ENCODE measurements at places on chromosomes 2 and 18.

- no peak for DNase-seq
Observed at GRCh38 chr2:67039517-67040103, 357.5 kb upstream of the ETAA1 start.

DNA sequence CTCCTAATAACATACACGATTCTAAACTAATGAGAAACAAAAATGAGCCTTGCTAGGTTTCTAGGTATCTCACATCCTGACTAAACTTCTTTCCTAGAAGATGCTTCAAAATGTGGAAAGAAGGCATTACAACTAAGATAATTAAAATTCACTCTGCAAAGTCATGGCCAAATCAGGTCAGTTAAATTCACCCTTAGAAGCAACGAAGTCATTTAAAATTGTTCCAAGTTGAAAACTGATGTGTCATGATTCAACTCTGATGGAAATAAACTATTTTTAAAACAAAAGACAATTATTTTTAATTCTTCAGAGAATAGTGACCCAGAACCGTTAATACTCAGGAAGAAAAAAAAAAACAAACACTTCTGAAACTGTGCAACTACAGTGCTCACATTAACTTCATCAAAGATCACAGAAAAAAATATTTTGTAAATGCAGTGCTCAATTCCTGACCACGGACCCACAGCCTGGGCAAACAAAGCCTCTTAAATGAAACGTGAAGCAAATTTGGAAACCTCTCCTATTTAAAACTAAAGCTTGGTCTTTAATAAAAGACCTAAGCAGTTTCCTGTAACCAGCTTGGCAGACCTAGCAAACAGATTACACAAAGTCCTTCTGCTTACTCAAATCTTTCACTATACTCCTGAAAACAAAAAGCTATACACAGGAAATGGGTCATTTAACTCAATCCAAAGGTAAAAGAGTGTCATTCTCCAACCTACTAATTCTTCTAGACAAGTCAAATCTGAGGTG is 39.0 kb downstream of the CHN1 start:
- DNase-seq = no peak

- DNase-seq = no peak
Observed at GRCh38 chr2:147416099-147416498, 428.7 kb upstream of the ACVR2A start.

DNA sequence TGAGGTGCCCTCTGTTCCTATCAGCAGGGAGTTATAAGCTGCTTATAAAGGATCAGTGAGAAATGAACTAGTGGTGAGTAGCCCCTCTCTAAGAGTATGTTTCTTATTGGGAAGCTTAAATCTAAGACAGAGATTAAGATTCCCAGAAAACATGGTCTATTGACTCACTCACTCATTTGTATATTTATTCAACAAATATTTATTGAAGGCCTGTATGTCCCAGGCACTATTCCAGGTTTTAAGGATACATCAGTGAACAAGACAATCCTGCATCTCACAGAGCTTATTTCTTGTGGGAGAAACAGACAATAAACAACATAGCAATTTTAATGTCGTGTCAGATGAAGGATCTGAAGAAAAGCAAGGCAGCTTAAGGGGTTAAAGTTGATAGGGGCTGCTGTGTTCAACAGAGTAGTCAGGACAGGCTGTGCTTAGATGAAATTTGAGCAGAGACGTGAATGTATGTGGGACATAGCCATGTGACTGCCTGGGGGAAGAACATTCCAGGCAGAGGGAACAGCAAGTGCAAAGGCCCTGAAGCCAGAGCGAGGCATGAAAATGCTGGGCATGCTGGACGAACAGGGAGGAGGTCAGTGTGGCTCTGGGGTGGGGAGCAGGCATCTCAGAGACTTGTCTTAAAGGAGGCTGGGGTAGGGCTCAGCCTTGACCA is 14.8 kb upstream of the PSD4 start:
- DNase-seq = no peak

- DNase-seq = no peak
Observed at GRCh38 chr18:75959150-75959549, 531.6 kb upstream of the SMIM21 start.

GRCh38 chr2:100703739-100704138 is 116.2 kb upstream of the NPAS2 start:
- no peak for DNase-seq

DNA sequence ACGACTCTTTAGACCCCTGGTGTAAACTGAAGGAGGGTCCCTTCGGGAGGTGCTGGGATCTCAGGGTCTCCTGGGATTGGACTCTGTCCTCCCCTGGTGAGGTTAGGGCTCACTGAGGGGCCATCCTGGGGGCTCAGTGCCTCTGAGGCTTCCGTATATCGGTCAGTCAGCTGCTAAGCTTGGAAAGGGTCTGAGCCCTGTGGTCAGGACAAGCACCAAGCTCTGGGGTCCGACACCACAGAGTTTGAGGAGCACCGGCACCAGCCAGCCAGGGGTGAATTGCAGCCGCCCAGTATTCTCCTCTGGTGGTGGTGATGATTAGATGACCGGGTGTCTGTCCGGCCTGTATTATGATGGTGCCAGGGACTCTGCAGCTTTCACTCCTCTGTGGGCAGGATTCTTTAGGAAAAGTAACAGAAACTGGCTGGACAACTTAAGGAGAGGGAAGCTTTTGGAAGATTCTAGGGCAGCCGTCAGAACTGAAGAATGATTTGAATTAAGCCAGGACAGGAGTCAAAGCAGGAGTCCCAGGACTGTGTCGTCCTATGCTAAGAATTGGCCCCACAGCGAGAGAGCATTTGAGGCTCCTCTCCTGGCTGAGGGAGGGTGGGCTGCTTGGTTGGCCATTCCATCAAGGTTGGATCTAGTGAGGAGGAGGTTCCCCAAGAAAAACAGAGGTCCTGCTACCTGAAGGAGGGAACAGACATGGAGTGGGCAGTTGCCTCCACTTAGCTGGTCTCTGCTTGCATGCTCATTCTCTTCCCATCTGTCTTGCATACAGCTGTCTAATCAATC is 158.6 kb upstream of the HS6ST1 start:
- DNase-seq = no peak

GRCh38 chr2:37091873-37092272 is 7.6 kb downstream of the GPATCH11 start:
- DNase-seq = no peak

DNA sequence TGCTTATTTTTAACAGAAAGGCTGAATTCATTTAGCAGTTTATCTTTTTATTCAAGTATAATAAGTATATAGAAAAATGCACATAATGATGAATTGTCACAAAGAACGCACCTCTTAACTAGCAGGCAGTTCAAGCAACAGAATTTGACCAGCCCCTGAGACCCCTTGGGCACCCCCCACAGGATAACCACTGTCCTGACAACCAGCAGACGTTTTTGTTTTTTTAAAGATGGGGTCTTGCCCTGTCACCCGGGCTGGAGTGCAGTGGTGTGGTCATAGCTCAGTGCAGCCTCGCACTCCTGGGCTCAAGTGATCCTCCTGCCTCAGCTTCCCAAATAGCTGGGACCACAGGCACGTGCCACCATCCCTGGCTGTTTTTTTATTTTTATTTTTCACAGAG is 14.0 kb downstream of the PRELID3A start:
- DNase-seq = no peak

DNA sequence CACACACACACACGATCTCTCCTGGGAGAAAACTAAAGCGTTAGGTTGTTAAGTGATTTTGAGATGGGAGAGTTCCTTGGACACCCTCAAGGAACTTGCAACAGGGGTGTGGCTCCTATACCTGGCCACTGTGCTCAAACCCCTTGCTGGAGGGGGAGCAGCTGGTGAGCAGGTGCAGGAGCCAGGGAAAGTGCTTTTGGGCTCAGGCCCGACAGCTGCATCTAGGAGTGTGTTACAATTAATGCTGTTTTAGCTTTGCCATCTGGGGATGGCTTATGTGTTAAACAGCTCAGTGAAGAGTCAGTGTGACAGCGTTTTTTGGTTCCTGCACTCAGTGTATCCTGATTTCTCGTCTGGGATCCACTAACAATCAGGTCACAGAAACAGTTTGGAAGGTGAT is 510.8 kb downstream of the TRIB2 start:
- no peak for DNase-seq

- DNase-seq = no peak
Observed at GRCh38 chr2:155866477-155866876, 466.0 kb downstream of the NR4A2 start.

DNA sequence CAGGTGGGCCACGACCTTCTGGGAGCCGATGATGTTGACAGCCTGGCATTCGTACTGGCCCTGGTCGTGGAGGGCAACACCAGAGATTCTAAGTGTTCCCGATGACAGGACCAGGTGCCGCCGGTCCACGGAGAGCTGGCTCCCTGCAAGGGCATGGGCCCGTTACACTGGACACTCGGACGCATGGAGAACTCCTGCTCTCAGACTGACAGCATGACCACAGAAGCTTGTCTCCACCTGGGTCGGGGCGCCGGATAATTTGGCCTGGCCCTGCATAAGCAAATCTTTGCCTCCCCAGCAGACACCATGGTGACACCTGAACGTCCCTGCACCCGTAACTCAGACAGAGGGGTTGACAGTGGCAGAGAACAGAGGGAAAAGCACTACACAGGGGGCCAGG is 80.7 kb downstream of the PXDN start:
- no peak for DNase-seq

DNA sequence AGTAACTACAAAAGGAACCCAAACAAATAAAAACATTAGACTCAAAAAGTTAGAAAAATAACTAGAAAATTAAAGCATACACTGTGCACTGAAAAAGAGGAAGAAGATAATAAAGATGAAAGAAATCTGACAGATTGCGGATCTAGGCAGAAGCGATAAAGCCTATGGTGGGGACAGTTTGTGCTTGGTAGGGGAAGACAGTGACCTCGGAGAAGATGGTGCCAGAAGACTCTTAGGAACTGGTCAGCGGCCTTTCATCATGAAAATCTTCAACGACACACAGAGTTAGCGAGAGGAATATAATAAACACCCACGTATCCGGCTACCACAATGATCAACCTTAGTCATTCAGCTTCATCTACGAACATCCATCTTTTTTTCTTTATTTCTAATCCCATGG is 180.5 kb downstream of the HDAC4 start:
- DNase-seq = no peak

GRCh38 chr2:132581991-132582738 is 87.8 kb downstream of the LYPD1 start:
- DNase-seq = no peak

DNA sequence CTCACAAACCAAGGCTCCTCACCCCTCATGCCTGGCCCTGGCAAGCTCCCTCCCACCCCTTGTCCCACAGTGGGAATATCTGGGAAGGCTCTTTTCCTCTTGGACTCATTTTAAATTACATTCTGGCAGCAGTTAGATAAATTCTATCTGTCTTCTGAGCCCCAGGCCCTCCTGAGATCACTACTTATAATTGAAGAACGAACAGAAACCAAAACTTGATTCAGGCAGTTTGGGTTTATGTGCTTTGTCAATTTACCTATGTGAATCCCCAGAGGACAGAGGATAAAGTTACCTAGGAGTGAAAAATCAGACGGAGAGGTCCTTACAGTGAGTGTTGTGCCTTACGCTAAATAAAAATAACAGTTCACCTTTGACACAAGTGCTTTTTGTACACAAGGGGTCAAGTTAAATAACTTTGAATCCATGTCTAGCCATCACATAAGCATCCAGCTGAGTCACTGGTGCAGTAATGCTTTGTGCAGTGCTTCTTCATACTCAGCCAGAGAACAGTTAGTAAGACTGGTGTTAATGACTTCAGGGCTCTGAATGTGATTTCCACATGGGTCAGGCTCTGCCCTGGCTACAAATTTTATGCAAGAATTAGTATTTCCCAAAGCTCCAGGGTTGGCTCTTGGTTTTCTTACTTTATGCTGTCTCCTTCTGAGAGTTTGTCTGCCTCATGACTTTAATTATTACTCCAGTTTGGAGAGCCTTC is 329.3 kb downstream of the INSIG2 start:
- no peak for DNase-seq

GRCh38 chr2:109384308-109385271 is 229.2 kb downstream of the SEPTIN10 start:
- DNase-seq = no peak

DNA sequence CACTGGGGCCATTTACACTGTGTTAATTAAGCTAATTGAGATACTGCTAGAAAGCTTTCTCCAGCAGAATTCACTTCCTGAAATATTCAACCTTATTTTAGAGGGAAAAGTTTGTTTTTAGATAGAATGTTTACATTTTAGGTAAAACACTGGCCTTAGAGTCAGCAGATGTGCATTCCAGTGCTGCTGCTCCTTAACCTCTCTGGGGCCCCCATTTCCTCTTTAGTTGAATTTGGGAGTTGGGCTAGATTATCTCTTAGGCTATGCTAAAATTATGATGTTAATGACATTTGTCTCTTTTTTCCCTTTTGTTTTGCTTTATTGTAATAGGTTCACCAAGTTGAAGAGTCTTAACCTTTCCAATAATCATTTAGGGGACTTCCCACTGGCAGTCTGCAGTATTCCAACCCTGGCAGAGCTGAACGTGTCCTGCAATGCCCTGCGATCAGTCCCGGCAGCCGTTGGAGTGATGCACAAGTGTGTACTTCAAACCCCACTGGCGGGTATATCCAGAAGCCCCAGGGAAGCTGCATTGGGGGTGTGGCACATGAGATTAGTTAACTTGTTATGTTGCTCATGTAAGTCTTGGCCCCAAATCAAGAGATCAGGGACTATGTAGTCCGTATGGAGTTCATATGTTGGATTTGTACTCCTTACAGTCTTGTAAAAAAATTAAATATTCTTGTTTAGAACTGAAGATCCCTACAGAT is 179.5 kb downstream of the PHLPP1 start:
- DNase-seq = no peak

DNA sequence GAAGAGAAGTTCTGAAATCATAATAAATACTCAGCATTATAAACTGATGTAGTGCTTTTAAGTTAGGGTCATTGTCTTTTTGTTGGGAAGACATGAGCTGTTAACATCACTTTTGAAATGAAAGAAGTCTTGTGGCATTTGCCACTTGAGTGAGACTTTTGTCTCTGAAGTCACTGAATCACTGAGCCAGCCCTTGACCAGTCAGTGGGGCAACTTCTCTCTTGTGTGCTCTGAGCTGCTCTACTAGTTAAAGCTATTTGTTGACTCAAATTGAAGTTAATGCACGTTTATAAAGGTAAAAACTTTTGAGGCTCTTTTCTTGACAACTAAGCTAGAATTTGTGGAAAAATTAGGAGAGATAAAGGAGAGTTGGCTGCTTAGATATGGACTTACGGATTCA is 6.7 kb downstream of the WDR43 start:
- no peak for DNase-seq

- DNase-seq = no peak
Observed at GRCh38 chr2:182631299-182631698, 84.8 kb upstream of the DNAJC10 start.

- DNase-seq = no peak
Observed at GRCh38 chr2:16470936-16471490, 194.6 kb downstream of the CYRIA start.

DNA sequence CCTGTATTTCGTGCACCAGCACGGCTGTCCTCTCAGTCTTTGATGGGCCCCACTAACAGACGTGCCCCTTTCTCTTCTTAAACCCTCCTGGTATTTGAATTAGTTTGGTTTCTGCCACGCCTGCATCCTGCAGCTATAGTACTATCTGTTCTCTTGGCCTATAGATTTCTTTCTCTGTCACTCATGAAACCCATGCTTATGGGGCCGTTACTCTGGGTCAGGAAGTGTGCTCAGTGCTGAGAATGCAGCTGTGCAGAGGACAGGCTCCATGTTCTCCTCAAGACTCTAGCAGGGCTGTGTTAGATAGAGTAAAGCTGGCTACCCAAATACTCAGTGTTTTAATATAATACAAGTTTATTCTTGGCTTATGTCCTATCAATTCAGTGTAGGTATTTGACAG is 180.0 kb downstream of the INSIG2 start:
- DNase-seq = no peak

All from stimulated activated CD4-positive, alpha-beta T cell treated with anti-CD3 and anti-CD28 coated beads, Interleukin-12 subunit alpha, Interleukin-12 subunit beta, amount 100 ng/mL, for 48 hours (primary cell).